ENCODE measurements at places on chromosomes 1 and 21. TPM values are rescaled to one million over a fixed set of nuclear protein-coding genes. Genes with fewer than 3 reads are reported as not detected.

Gene RPE65
- not detected for total RNA-seq

Gene RCC1
- total RNA-seq, result 26.3 TPM

Gene TCHH
- not detected for total RNA-seq

Gene CA14
- not detected for total RNA-seq

Gene FAM76A
- total RNA-seq, result 25.6 TPM

Gene CD1E
- not detected for total RNA-seq

Gene ICOSLG
- 0.13 TPM for total RNA-seq

Gene SLC45A3
- total RNA-seq, result 2.6 TPM

Gene URB2
- total RNA-seq, result 7.9 TPM

Gene FCAMR
- total RNA-seq, result not detected

Gene OR6N1
- not detected for total RNA-seq

Gene TDRD5
- not detected for total RNA-seq
